ENCODE measurements at places on chromosomes 12 and 14.

DNA sequence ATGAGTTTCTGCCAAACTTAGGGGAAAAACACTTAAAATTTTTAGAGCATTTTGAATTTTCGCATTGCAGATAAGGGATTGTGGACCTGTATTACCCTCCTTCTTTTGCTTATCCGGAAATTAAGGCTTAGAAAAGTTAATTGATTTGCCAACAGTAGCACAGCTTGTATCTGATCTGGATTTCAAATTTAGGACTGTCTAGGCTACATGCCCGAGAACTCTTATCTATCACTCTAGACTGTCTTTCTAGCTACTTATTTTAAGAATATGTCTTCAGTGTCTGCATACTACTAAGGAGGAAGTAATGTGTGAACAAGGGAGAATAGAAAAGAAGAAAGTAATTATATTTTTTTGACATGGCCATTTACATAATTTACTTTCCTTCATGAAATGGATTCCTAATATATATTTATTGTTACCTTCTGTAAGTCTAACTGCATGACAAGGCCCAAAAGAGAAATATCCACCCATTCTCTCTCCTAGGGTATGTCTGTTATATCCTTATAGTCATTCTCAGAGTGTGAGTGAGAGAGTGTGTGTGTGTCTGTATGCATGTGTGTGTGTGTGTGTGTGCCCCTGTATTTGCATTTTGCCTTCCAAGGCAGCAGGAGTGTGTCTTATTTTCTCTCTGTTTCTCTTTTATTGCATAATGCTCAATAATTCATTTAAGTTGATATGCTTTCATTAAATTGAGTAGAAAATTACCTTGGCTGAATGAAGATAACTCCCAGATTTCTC, 132.1 kb downstream of the SLC5A8 start:
- no peak for DNase-seq

DNA sequence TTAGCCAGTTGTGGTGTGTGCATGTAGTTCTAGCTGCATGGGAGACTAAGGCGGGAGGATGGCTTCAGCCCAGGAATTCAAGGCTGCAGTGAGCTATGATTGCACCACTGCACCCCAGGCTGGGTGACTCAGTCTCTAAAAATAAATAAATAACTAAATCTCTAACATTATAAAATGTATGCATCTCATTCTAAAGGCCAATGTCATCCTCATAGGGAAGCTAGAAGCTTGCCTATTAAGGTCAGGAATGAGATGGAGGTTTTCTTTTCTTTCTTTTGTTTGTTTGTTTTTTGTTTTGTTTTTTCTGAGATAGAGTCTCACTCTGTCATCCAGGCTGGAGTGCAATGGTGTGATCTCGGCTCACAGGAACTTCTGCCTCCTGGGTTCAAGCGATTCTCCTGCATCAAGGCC, 48.8 kb upstream of the PAPLN start:
- DNase-seq = no peak

DNA sequence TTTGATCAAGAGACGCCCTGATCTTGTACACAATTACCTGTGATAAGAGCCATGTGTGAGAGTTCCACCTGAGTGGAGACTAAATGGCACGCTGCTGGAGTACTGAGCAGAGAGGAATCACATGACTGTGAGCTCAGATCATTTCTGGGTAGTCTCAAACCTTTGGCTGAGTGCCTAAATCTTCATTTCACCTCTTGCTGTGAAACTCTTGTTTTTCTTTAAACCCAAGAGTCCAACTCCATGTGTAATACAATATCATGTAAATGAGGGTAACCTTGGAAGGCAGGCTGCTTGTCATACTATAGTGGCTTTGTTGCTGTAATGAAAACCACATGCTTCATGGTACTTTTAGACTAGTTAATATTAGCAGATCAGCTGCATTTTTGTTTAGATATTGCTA, 156.9 kb downstream of the CAND1 start:
- DNase-seq = no peak

GRCh38 chr12:94663071-94663470, 12.7 kb upstream of the TMCC3 start:
- DNase-seq = no peak

DNA sequence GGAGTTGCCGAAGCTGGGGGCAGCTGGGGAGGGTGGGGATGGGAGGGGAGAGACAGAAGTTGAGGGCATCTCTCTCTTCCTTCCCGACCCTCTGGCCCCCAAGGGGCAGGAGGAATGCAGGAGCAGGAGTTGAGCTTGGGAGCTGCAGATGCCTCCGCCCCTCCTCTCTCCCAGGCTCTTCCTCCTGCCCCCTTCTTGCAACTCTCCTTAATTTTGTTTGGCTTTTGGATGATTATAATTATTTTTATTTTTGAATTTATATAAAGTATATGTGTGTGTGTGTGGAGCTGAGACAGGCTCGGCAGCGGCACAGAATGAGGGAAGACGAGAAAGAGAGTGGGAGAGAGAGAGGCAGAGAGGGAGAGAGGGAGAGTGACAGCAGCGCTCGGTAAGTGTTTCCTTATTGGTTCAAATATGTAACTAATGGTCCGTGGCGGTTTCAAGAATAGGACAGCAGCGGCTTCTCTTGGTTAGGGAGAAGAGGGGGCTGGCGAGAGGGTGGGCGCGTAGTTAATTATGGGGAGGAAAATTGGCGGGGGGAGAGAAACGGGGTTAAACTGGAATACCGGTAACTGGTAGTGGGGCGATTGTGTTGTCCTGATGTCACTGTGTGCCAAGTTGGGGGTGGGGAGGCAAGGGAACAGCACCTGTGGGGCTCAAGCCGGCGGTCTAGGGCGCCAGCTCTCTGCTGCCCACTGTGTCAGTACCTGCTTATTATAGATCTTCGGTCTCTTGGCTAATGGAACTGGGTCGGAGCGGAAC, 8.4 kb downstream of the HOXC8 start:
- DNase-seq = no peak

- no peak for DNase-seq
Measured at GRCh38 chr14:24237463-24237955, 4.8 kb downstream of the GMPR2 start.

- DNase-seq = no peak
Measured at GRCh38 chr12:7075939-7076338, 15.4 kb downstream of the C1S start.

DNA sequence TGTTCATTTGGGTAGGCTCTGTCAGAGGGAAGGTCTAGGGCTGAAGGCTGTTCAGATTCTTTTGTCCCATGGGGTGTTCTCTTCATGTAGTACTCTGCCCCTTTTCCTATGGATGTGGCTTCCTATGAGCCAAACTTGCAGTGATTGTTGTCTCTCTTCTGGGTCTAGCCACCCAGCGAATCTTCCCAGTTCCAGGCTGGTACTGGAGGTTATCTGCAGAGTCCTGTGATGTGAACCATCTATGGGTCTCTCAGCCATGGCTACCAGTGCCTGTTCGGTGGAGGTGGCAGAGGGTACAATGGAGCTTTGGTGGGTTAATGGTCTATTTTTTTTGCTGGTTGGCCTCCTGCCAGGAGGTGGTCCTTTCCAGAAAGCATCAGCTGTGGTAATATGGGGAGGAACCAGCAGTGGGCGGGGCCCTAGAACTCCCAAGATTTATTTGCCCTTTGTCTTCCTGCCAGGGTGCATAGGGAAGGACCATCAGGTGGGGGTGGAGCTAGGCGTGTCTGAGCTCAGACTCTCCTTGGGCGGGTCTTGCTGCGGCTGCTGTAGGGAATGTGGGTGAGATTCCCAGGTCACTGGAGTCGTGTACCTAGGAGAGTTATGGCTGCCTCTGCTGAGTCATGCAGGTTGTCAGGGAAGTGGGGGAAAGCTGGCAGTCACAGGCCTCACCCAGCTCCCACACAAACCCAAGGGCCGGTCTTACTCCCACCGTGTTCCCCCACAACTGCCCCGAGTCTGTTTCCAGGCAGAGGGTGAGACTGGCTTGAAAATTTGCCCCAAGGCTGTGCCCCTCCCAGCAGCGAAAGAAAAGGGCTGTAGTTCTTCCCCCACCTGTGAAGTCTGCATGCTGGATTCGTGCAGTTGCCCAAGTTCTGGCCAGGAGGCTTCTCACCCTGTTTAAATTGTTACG, 17.5 kb downstream of the MTRFR start:
- DNase-seq = no peak

DNA sequence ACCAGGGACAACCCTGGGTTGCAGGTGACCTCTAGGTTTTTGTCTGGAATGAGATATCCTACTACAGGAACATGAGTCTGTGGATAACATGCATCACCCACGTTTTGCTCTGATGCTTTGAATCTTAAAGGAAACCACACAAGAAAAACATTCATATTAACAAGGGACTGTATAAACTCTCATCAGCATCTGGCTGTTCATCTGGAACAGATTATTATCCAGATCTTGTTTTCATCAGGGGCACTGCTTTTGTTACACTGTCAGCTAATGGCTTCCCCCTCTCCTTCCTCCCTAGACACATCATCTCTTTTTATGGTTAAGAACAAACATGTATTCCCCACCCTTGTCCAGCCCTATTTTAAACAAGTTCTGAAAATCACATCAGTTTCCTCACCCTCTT, 1095.7 kb downstream of the AACS start:
- DNase-seq = no peak

DNA sequence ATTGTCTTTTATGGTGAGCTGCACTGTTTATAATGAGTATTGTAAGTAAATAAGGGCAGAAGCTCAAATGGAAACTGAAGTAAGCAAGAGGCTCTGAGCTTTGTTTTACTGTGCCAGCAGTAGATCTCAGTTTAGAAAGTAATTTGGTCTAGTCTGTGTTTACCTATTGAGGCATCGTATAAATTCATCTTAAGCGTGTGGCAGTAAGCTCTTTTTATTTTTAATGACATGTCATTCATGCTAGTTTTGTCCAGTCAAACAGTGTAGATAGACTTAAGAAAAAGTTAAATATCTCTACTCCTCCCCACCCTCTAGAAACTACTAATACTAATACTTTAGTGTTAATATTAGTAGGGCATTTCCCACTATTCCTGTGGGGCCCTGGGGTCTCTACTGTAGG, 2.0 kb downstream of the ANO6 start:
- DNase-seq = no peak
